Posterior cingulate gyrus (tissue), 11 donors: ENCODE measurements at places on chromosomes 7 and 10.

GRCh38 chr7:43201912-43202311 lies 89.5 kb downstream of the HECW1 start:
- DNase-seq = no peak

DNA sequence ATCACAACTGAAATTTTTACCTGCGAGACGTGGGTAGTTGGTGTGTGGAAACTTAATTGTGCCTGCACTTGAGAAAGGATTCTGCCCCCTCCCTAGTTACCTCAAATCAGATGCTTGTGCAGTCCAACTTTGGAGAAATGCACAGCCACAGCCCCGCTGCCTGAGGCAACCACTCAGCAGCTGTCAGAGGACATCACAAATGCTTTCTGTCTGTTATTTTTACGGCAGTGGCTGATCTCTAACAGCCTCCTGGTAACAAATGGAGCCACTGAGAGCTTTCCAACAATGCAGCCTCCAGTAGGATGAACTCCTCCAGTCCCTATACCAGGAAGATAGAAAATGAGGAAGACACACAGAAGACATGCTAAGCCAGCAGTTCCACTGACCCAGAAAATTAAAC lies 712.2 kb upstream of the GHITM start:
- no peak for DNase-seq

DNA sequence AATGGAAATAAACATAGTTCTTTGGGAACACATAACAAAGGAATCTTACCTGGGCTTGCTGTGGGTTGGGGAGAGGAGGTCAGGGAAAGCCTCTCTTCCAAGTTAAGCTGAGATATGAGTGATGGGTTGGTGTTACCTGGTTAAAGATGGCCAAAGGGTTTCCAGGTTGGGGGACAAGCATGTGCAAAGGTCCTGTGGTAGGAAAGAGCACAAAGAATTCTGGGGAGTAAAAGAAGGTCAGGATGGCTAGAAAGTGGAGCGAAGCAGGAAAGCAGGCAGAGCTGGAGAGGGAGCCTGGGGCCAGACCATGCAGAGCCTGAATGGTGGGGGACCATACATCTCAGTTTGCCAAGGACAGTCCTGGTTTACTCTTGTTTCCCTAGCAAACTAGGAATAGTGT lies 133.2 kb downstream of the CFAP58 start:
- no peak for DNase-seq

GRCh38 chr10:124703778-124704427 lies 40.3 kb downstream of the FAM53B start:
- DNase-seq = peak; percentile 95

DNA sequence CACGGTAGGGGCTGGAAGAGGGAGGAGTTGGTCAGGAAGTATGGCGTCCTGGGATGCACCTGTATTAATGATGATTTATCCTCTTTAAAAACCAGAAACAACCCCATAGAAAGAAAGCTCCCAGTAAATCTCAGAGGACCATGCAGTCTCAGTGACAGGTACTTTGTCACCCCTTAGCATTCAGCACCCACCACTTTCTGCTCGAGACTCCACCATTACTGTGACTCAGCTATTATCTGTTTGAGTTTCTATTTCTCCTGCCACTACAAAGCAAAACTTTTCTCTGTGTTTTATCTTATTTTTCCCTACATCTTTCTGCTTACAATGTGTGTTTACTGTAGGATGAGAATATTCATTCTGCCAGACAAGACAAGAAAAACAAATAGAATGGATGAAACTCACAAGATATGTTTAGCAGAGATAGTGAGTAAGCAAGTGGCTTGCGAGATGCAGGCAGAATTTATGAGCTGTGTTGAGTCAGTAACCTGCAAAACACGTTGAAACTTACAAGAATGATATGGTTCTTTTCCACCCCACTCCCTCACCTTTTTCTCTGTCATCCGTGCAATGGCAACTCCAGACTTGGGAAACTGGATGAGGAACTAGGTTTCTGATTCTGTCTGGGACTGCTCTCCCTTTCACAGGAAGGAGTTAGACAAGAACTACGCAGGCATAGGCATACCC lies 127.1 kb downstream of the AOAH start:
- DNase-seq = no peak

GRCh38 chr10:84214612-84215235 lies 10.6 kb downstream of the LRIT2 start:
- no peak for DNase-seq

DNA sequence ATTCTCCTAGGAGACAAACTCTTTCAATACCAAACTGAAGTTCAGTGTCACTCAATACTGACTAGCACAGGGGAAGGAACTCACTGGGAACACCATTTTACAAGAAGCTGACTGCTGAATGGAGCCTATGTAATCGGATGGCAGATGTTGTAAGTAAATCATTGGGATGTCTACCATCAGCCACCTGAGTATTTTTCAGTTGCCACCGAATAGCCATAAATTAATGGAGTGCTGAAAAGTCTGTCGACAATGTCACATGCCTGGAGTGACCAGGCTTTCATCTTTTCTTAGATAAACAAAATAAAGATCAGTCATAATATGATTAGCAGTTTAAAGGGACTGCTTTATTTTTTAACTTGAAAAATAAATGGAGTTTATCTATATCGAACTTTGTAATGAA lies 145.9 kb upstream of the SEMA3E start:
- no peak for DNase-seq

GRCh38 chr10:14259696-14260566 lies 70.8 kb downstream of the FRMD4A start:
- no peak for DNase-seq

GRCh38 chr7:25500393-25500921 lies 272.2 kb upstream of the NPVF start:
- DNase-seq = no peak

- DNase-seq = no peak
Observed at GRCh38 chr10:118277871-118278270, 64.3 kb downstream of the FAM204A start.

GRCh38 chr10:124534231-124534798 lies 72.7 kb downstream of the LHPP start:
- peak; percentile 58 for DNase-seq

- peak; percentile 31 for DNase-seq
Observed at GRCh38 chr7:75567948-75568595, 76.0 kb downstream of the SPDYE5 start.

GRCh38 chr10:71761541-71762113 lies 11.7 kb downstream of the VSIR start:
- no peak for DNase-seq

DNA sequence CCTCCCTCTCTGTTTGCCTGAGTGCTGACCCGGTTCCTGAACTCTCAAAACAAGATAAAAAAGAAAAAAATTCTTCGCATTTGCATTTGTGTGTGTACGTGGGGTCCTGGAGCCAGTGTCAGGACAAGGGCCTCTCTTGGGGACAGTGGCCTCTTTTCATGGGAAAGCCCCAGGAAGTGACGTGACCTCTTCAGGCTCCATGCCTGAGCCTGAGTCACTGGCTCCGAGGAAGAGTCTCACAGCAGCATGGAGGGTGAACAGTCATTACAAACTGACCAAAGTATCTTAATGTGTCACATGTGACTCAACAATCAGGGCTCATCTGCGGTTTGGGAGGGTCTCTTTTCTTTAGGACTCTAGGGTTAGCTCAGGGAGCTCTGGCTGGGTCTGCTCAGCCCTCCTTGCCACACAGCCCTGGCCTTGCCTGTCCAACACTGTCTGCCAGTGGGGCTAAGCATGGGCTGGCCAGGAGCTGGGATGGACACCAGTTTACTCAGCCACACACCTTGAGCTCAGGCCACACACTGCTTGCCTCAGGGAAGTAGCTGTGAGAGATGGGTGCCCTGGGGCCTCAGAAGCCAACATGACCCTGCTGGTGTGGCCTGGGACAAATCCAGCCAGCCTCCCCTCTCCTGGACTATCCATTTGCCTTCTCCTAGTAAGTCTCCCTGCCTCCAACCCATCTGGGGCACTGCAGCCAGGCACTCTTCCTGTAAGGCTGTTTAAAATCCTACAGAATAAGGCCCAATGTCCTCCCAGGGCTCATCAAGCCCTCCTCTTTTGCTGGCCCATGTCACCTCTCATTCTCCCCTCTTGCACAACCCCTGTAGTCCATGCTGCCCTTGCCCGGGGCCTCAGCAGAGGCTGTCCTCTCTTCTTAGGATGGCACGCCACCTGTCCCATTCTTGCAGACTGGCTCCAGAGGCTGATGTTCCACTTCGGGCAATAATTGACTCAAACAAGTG lies 10.5 kb downstream of the TMEM273 start:
- DNase-seq = peak; percentile 91

GRCh38 chr10:104762793-104763192 lies 121.7 kb downstream of the SORCS3 start:
- no peak for DNase-seq

DNA sequence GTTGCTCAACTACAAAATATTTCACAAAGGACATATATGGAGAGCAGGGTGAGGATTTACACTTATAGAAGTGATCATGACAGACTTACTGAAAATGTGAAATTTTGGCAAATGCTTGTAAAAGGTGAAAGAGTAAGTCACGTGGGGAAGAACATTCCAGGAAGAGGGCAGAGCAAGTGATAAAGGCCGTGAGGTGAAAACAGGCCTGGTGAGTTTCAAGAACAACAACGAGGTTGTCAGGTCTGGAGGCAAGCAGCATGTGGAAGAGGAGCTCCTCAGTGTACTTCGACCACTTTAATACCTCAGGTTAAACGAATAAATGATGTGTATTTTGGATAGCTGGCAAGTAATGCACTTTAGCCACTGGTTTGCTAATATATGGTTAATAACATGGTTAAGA lies 706.7 kb downstream of the PCDH15 start:
- DNase-seq = no peak

GRCh38 chr10:112956631-112957350 lies 6.7 kb downstream of the TCF7L2 start:
- no peak for DNase-seq

DNA sequence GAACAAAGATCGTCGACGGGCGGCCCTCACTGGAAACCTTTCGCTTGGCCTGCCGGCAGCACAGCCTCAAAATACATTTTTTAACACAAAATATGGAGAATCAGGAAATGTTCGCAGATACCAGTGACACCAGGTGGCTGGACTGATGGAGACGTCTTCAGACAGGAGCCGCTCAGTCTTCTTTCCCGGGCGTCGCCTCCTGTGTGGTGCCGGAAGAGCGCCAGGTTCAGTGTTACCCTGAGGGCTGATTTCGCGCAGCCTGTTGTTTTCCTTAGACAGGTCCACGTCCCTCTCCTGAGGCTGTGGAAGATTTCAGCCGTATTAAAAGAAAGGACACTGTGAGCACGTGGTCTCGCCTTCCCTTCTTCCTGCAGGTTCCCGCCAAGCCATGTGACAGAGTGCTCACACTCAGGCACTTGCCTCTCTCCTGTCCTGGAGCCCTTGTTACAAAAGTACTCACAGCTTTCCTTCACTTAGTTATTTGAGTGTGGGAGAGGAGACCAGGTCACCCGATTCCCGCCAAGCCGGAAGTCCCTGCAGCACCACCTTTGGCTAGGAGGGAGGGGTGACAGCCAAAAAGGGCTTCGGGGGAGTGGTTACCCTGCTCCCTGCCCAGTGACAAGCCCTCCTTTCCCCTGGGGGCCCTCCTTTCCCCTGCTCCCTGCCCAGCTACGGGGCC lies 21.7 kb upstream of the PWWP2B start:
- DNase-seq = peak; percentile 51

- no peak for DNase-seq
Observed at GRCh38 chr10:115117301-115117700, 24.1 kb downstream of the ATRNL1 start.

DNA sequence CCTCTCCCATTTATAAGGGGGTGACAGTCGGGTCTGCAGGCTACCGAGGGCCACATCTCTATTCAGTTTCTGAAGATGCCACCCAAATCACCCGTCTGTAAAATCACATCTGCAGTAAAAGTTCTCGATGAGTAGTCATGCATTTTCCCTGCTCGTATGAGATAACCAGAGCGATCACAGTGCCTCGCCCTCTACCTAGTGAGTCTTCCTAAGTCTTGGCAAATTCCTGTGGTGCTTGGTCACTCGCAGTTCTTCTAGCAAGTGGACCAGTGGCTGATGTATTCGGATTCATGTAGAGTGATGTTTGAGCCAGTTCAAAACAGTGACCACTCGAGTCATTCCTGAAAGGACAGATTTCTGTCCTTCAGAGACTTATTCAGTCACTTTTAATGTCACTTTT lies 44.9 kb downstream of the INSYN2A start:
- no peak for DNase-seq

DNA sequence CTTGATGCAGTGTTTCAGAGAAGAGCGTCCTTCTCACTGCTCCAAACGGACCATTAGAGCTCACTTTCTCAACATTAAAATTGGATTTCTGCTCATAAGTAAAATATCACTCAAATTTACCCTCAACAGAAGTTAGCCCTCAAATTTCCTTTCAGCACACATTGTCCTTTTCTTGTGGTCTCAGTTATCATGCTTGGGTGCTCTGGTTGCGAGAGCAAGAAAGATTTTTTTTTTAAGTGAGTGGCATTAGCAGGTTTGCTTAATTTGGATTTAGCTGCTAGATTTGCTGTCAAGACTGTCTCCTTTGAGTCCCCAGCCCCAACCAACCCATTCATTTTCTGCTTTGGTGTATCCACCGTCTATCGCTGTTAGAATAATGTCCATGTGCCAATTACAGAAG lies 2.6 kb upstream of the CH25H start:
- no peak for DNase-seq

DNA sequence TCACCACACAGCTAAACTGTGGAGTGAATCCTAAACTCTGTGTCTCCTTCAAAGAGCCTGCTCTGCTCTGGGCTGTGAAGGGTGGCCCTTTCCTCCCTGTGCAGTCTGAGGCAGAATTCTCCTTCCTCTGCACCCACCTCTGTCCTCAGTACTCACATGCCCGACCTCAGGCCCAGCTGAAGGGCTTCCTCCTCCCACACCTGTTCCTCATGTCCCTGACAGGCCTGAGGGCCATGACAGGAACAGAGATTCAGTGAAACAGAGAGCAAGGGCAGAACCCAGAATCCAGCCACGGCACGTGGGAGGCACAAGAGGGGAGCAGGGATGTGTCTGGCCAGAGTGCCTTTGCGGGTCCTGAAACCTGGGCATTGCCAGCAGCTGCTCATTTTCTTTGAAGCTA lies 13.9 kb downstream of the CREB3L2 start:
- DNase-seq = no peak

- DNase-seq = no peak
Observed at GRCh38 chr10:114632869-114633715, 25.0 kb downstream of the ABLIM1 start.

GRCh38 chr10:83371696-83372490 lies 767.4 kb upstream of the GHITM start:
- DNase-seq = no peak

- DNase-seq = peak; percentile 68
Observed at GRCh38 chr10:58266826-58267712, 625 bp downstream of the IPMK start.
